ENCODE measurements at places on chromosomes 4 and X.

DNA sequence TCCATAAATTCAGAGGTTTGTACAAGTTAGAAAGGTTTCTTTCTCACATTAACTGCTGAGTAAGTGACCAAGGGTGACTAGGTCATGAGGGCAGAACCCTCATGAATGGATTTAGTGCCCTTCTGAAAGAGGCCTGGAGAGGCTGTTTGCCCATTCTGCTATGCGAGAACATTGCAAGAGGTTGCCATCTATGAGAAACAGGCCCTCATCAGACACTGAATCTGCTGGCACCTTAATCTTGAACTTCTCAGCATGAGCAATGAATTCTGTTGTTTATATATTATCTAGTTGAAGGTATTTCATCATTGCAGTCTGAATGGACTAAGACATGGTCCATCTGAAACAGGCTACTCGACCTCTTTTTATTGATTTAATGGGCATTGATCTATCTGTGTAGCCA lies 96.2 kb upstream of the GPRIN3 start:
- DNase-seq: no peak

DNA sequence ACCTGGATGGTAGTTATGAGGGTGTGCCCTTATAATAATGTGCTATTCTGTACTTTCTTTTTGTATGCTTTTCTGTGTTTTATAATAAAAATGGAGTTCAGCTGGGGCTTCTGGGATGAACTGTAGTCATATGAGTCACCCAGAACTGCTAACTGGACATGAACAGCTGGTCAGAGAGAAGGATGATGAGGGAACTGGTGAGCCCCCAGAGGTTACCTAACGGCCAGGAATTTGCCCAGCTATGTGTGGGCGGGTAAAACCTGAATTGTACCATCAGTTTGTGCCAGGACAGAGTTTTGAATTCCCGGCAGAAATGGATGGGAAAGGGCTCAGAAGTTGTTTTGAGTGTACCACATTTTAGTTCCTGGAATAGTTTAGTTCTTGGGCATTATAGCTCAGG lies 138.0 kb upstream of the USP9X start:
- DNase-seq: no peak

DNA sequence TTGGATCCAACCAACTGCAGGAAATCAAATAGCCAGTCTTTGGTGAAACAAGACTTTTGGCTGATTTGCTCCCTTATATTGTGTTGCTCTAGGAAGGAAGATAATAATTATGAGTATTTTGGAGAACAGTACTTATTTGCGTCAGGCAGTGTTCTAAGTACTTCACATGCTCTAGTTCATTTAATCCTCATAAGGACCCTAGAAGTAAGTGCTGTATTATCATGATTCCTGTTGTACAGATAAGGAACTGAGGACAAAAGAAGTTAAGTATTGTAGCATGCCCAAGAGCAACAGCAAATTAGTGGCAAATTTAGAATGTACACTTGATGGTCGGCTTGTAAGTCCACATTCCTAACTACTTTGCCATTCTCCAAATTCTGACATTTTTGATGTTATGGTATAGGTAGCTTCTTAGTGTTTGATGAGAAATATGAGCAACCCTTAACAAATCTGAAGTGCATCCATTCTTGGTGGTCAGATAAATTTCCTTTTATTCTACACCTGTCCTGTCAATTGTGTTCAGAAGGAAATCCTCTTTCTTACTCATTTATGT lies 72.0 kb downstream of the SPRY1 start:
- no peak for DNase-seq

DNA sequence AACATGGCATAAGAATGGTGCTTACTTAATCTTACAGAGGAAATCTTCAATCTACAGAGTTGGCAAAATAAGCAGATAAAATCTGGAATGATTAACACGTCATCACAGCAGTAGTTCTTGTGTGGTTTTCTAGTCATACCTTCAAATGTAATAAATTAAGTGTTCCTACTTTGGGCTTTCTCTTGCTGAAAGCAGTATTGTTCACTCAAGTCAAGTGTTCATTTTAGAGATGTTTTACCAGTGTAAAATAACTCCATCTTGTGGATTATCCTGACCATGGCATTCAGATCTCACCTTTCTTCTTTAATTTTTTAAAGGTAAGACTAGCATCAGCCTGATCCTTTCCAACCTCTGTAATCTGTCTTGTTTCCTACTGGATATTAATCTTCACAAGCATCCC lies 72.9 kb downstream of the ADAMTS3 start:
- no peak for DNase-seq

DNA sequence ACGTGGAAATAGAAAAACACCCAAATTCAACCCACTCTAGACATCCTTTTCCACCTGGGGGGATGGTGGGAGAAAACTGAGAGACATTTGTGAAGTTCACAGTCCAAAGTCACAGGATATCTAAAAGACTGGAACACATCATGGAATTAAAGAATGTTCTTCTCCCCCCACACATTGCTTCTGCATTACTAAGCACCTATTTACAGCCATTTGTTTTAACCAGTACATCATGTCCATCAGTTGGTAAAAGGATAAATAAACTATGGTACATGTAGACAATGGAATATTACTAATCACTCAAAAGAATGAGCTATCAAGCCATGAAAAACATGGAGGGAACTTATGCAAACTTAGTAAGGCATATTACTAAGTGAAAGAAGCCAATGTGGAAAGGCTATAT lies 185.5 kb upstream of the ANXA10 start:
- no peak for DNase-seq

DNA sequence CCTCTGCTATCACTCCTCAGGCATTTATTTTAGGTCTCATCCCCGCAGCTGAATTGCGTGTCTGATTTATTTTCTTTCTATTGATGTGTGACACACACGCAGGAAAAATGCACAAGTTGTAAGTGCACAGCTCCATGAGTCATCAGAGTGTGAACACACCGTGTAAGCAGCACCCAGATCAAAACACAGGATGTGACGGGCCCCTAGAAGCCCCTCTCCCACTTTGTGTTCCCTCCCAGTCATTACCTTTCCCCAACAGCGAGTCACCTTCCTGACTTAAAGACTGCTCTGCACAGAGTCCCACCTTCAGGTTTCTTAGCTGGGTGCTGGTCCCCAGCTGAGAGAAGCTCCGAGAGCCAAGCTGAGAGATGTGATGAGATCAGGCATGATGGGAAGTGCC lies 436.7 kb downstream of the MID1IP1 start:
- DNase-seq: no peak

GRCh38 chr4:7625071-7625470 lies 190.3 kb upstream of the PSAPL1 start:
- no peak for DNase-seq

DNA sequence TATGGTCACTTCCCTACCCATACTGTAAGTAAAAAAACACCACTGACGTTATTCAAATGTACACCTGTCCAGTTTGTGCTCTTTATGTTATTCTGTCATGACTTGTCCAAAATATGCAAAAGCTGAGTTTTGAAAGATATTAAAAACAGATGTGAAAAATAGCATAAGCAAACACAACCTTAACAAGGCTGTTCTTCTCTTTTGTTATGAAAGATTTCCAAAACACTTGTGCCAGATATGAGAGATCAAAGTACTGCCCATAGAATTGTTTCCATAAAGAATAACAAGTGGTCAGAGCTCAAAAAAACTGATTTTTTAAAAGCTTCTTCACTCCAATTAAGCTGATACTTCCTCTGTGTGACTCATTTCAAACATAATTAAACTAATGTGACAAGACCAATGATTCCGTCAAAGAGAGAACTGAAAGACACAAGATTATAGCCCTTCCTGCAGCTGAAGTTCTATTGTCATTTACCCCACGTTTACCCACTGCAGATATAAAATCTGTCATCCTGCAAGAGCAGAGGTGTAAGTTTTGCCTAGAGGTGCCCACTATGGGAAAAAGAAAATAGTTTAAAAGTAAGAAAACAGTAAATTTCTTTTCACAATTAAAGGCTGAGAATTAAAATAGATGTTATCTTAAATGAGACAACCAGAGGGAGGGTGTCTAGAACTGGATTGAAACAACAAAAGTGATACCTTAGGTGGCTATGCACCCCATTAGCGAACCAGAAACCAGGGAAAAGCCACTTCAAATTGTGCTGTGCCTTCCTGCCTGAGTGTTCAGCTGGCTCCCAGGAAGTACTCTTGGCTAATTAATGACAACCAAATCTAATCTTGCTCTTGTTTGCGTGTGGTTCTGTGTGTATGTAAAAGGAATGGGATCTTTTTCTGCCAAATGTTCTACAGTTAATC lies 30.1 kb downstream of the RASSF6 start:
- no peak for DNase-seq

DNA sequence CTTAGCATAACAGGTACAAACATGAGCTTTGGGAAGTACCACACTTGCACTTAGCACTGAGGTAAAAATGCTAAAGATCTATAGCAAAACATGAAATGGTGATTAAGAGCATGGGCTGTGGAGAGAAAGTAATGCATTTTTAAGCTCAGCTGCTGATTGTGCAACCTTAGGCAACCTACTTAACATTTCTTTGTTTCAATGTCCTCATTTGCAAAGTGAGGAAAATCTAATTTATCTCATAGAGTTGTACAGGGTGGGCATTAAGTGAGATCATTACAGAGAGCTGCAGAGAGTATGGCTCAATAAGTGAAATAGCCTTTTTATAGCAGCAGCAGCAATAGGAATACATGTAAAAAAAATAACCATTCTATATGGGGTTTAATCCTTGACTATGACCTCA lies 87.0 kb downstream of the PAK3 start:
- DNase-seq: no peak

DNA sequence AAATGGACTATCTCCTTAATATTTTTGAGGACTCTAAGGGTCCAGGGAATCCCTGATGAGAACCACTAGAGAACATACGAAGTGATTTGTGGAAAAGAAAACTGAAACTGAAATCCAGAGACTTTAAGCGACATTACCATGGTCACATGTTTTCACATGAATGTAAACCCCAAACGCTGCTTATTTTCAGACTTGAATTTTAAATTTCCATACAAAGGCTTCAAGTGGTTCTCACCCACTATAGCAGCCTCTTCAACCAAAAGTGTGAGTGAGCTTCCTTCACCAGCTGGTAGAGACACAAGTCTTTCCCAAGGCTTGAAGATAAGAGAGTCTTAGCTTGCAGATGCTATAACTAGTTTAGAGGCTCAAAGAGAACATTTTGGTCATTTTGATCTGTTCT lies 232.7 kb downstream of the MGST2 start:
- no peak for DNase-seq

DNA sequence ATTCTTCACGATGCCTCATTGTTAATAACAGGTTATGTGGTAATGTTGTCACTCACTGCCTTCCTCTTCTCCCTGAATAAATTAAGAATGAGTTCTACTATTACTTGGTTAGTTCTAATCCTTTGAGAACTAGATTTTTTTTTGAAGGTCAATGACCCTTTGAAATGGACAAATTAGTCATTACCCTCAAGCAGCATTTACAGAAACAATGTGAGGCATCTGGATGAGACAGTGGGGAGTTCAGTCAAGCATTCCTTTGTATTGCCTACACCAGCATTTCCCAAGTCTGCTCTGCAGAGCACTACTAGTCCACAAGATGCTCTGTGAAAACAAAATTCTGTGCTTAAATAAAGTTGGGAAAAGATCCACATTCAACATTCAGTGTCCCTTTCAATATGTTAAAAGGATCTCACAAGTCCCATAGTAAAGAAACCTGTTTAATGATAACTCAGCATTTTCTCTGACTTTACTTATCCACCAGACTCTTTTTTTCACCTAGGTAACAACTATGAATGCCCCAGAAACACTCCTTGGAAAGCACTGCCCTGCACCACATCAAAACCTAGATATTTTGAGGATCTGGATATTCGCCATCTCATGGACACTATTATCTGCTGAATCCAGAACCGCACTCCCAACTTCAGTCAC lies 60.6 kb downstream of the CHRDL1 start:
- no peak for DNase-seq

DNA sequence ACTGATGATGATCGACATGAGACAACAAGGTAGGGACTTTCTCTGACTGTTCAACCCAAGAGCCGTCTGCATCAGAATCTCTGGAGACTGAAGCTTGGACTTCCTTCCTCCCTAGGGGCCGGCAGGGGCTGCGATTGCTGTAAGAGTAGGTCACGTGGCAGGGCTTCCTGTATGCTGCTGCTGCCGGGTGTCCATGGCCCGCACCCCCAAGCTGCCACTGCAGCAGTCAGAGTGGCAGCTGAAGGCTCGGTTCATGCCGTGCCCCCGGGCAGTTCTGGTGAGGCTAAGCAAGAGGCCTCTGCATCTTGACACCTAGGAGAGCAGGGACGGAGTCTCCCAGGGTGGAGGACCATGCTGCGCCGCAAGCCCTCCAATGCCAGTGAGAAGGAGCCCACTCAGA lies at the start of gene SASH3:
Gene SASH3 (plus strand): TSS at position 203 of the 400 bp plus-strand sequence. CDS start 149 bp downstream, at position 352.
- DNase-seq: peak; percentile 49

DNA sequence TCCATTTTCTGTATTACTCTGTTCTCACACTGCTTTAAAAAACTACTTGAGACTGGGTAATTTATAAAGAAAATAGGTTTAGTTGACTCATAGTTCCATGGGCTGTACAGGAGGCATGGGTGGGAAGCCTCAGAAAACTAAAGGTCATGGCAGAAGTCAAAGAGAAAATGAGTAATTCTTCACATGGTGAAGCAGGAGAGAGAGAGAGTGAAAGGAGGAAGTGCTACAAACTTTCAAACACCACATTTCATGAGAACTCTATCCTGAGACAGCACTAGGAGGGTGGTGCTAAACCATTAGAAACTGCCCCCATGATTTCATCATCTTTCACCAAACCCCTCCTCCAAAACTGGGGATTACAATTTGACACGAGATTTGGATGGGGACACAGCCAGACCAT lies 108.0 kb upstream of the PBDC1 start:
- no peak for DNase-seq

GRCh38 chr4:83207497-83208101 lies 77.0 kb downstream of the COQ2 start:
- DNase-seq: no peak

GRCh38 chrX:17919896-17920446 lies 58.9 kb upstream of the RAI2 start:
- DNase-seq: no peak

GRCh38 chr4:144699565-144699964 lies 53.6 kb downstream of the HHIP start:
- no peak for DNase-seq

GRCh38 chr4:80075995-80076675 lies 3.1 kb upstream of the ANTXR2 start:
- DNase-seq: no peak

DNA sequence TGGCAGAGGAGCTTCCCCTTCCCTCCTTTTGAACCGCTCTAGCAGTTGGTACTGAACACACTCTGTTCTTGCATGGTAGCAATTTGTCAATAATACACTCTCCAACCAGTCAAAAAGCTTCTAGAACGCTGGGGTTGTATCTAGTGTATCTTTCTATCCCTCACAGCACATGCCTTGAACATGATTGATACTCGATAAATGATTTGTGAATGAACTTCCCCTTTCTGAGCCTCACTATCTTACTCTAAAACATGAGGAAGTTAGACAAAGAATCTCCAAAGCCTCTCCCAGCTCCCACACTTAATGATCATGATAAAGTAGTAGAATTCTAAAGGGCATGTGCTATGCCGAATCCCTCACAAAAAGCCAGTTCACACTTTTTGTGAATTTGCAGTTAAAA lies 64.4 kb downstream of the DLG3 start:
- no peak for DNase-seq

DNA sequence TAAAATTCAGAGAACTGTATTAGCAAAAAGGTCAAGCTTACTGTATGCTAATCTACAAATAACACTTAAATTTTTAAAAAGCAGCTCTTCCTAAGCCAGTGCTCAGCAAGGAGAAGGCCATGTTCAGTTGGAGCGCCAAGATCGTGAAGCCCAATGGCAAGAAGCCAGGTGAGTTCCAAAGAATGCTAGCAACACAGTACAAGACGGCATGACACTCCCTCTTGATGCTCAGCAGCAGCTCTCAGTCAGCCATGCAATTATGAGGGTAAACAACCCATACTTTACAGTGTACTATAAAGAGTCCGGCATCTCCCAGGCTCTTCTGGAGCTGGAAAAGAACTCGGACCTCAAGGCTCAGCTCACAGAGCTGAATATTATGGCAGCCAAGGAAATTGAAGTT lies 34.9 kb downstream of the STX18 start:
- no peak for DNase-seq

Measured in GF-D8 (cell line).